Lung (tissue), 17 donors: ENCODE measurements at places on chromosomes 3 and 15. TPM values are rescaled to one million over a fixed set of nuclear protein-coding genes. Genes with fewer than 3 reads are reported as not detected.

COL6A6 gene
- 0.32 TPM for polyA plus RNA-seq

CHP1 gene
- 73.3 TPM for polyA plus RNA-seq

OXSR1 gene
- polyA plus RNA-seq = 21.0 TPM

RBP2 gene
- 1.3 TPM for polyA plus RNA-seq

DNA sequence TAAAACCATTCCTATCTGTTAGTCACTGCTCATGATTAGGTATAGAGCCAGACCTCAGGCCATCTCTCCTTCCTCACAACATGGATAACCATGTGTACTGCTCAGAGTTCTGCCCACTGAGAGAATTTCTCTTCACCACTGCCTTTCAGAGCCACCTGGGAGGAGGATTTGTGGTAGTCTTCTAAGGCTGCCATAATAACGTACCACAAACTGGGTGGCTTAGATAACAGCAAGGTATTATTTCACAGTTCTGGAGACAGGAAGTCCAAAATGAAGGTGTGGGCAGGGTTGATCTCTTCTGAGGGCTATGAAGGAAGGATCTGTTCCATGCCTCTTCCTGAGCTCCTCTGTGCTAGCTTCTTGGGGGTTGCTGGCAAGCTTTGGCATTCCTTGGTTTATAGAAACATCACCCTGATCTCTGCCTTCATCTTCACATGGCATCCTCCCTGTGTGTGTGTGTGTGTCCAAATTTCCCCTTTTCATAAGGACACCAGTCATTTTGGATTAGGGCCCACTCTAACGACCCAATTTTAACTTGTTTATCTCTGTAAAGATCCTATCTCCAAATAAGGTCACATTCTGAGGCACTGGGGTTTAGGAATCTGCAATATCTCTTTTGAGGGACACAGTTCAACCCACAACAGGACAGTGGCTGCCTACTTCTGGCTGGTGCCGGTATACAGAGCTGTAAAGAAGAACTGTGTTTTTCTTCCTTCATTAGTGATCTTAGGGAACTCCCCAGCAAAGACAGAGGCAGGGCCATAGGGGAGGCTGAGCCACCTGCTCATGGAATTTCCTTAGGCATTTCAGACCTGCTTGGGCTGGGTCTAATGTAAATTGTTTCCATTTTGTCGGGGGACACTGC lies 42.1 kb upstream of the NOX5 start:
- H3K36me3 ChIP-seq = no peaks in the 10 kb centered on the region
- no peaks in the 10 kb centered on the region for H3K4me1 ChIP-seq
- H3K4me3 ChIP-seq = no peak overlapping the region
- DNase-seq = no peak
- H3K27me3 ChIP-seq = no peaks in the 10 kb centered on the region

DNA sequence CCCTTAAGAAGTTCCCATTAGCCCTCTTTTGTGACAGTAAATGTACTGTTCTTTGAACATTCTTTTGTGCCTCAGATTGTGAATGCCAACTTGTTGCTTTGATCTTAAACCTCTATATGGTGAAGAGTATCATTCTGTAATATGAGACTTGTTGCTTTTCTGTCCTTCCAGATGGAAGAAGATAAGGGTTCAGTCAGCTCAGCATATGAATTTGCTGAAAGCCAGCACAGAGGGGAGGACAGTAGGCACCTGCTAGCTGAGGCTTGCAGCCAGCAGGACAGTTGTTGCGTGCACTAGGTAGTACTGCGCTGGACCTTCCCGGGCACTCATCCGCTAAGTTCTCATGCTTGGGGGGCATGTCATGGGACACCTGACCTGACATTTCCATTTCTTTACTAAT lies 74.7 kb downstream of the DCUN1D1 start:
- no peak overlapping the region for H3K4me3 ChIP-seq
- H3K27ac ChIP-seq = no peak overlapping the region
- no peak for DNase-seq
- no peaks in the 10 kb centered on the region for H3K4me1 ChIP-seq

GRCh38 chr15:52352086-52352485 lies 56.5 kb upstream of the MYO5C start:
- no peaks in the 10 kb centered on the region for H3K4me1 ChIP-seq
- no peak overlapping the region for H3K27ac ChIP-seq
- no peak overlapping the region for H3K4me3 ChIP-seq
- no peak for DNase-seq
- no peaks in the 10 kb centered on the region for H3K27me3 ChIP-seq

- no peaks in the 10 kb centered on the region for H3K36me3 ChIP-seq
- H3K27ac ChIP-seq = no peak overlapping the region
- DNase-seq = no peak
- H3K4me3 ChIP-seq = no peak overlapping the region
- H3K27me3 ChIP-seq = no peaks in the 10 kb centered on the region
Measured at GRCh38 chr15:59746777-59747176, 57.7 kb upstream of the BNIP2 start.

DNA sequence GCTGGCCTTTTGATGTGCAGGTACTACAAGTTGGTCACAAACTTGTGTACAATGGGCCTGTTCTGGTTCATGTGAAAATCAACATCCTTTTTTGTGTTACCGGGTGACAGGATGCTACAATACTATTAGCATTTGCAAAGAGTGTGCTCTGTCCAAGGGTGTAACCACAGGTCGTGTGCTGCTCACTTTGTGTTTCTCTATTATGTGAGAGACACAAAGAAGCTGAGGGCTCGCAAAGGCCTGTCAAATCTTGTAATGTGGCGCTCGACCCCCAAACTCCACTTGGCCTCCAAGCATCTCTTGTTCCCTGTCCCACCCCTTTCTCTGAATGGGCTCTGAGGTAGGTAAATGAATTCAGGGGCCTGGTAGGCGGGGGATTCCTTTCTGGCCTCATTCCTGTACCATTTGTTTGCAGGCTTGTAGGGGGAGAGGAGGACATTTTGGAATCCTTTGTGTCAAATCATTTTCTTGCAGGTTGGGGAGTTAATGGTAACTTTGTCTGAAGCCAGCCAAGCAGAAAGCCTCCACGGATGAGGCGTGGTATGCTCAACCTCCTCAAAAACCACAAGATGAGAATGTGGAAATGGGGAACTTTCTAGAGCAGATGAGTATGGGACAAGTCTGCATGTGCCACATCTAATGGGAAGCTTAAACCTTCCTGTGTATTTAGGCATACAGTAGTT lies 109.1 kb downstream of the OPA1 start:
- no peak overlapping the region for H3K27ac ChIP-seq
- H3K4me3 ChIP-seq = no peak overlapping the region
- peaks cover 3% of the 10 kb centered on the region for H3K36me3 ChIP-seq
- H3K4me1 ChIP-seq = no peaks in the 10 kb centered on the region

DNA sequence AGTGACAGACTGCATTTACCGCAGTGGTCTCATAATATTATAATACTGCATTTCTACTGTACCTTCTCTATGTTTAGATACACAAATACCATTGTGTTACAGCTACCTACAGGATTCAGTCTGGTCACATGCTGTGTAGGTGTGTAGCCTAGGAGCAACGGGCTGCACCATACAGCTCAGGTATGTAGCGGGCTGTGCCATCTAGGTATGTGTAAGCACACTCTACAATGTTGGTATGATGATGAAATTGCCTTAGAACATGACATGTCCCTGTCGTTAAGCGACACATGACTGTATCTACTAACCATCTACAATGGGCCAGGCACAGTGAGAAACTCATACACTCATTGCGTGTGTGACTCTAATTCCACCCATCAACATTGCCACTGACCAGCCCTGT lies 85.5 kb upstream of the SEC13 start:
- no peaks in the 10 kb centered on the region for H3K36me3 ChIP-seq
- H3K4me1 ChIP-seq = no peaks in the 10 kb centered on the region
- no peaks in the 10 kb centered on the region for H3K27me3 ChIP-seq
- no peak overlapping the region for H3K4me3 ChIP-seq
- DNase-seq = no peak

DNA sequence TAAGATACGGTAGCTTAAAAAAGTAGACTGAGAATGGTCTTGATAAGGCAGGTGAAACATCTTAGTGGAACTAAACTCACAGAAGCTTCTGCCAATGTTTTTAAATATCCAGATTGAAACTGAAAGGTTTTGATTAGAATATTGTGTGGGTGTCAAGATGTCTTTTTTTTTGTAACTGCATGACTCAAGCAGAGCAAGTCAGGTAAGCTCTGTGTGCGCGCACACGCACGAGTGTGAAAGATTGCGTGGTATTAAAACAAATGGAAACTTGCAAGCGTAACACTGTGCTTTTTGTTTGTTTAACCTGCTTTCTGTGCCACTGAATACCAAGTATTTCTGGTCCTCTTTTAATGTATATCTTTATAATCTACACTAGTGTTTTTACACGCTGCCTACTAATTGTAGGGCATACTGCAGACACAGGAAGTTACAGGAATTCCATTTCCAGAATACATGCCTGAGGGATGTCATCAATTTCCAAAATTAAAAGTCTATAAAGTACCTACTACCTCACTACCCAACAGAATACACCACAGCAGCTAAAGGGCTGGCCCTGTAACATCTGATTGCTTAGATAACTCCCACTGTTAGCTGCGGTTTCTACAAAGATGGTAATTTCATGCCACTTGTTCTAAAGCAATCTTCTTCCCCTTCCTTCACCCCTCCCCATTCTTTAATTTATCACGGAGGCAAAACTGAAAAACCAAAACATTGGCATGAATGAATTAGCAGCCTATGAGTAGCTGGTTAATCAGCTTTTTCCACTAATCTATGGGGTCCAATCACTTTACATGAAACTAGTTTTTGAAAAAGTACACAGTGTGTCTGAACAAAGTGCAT lies 472.8 kb downstream of the SHQ1 start:
- H3K36me3 ChIP-seq = peaks cover 8% of the 10 kb centered on the region
- H3K27ac ChIP-seq = no peak overlapping the region
- DNase-seq = no peak
- no peaks in the 10 kb centered on the region for H3K27me3 ChIP-seq
- no peak overlapping the region for H3K4me3 ChIP-seq

- no peak overlapping the region for H3K4me3 ChIP-seq
- peak; percentile 93 for DNase-seq
- peak overlapping the region; percentile 90 for H3K27ac ChIP-seq
- H3K27me3 ChIP-seq = no peaks in the 10 kb centered on the region
Measured at GRCh38 chr3:46864061-46864881, 1.0 kb upstream of the MYL3 start.

- DNase-seq = no peak
- no peak overlapping the region for H3K4me3 ChIP-seq
- H3K36me3 ChIP-seq = no peaks in the 10 kb centered on the region
- no peak overlapping the region for H3K27ac ChIP-seq
- H3K27me3 ChIP-seq = peaks cover 3% of the 10 kb centered on the region
Measured at GRCh38 chr3:172713316-172713715, 2.4 kb upstream of the NCEH1 start.

DNA sequence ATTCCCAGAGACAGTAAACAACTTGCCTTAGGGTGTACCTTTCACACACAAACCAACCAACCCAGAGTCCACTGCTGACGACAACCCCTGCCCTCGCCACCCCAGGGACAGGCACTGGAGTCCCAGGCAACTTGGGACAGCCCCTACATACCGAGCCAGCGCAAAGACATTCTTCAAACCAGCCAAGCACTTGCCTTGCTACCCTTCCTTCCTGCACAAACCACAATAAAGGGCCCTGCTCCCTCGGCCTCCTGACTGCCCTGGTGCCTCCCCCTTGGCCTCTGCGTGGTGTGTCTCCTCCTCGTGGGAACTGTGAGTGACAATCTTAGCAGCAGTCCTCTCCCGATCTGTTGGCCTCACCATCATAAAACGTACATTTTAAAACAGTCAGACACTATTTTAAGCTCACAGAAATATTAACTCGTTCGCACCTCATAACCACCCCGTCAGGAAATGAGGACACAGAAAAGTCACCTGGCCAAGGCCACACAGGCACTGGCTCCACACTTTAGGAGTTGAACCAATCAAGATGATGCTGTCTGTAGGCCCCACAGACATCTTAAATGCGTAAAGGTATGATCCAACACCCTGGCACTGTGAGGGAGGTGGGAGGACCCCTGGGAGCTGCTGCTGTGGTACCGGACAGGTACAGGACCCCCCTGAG lies 113.8 kb downstream of the ADCY5 start:
- H3K27me3 ChIP-seq = no peaks in the 10 kb centered on the region
- H3K4me1 ChIP-seq = peaks cover 5% of the 10 kb centered on the region
- no peaks in the 10 kb centered on the region for H3K36me3 ChIP-seq
- H3K4me3 ChIP-seq = no peak overlapping the region

GRCh38 chr15:98703126-98703685 lies 54.9 kb downstream of the IGF1R start:
- no peaks in the 10 kb centered on the region for H3K27me3 ChIP-seq
- H3K4me3 ChIP-seq = no peak overlapping the region
- H3K4me1 ChIP-seq = peaks cover 30% of the 10 kb centered on the region
- H3K27ac ChIP-seq = peak overlapping the region; percentile 6
- H3K36me3 ChIP-seq = peaks cover 8% of the 10 kb centered on the region

- H3K27ac ChIP-seq = no peak overlapping the region
- peak; percentile 21 for DNase-seq
- peaks cover 13% of the 10 kb centered on the region for H3K36me3 ChIP-seq
Measured at GRCh38 chr3:47424434-47425382, 43.9 kb downstream of the PTPN23 start.

DNA sequence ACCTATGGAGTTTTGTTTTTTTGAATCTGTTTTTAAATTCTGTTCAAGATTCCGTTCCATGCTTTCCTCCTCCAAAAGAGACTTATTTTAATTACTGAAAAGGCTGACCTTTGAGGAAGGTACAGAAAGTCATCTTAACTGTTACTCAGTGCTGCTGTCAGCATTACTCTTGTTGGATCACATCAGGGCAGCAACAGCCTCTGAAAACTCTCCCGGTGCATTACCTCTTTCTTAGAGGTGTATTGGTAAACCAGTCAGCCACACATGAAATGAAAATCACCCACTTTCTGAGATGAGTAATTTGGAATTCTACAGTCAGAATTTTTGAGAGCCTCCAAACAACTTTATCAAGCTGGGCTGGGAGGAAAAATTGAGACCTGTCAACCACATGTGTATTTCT lies 88.5 kb upstream of the LIMD1 start:
- H3K27ac ChIP-seq = no peak overlapping the region
- no peak overlapping the region for H3K4me3 ChIP-seq
- DNase-seq = no peak
- no peaks in the 10 kb centered on the region for H3K27me3 ChIP-seq

DNA sequence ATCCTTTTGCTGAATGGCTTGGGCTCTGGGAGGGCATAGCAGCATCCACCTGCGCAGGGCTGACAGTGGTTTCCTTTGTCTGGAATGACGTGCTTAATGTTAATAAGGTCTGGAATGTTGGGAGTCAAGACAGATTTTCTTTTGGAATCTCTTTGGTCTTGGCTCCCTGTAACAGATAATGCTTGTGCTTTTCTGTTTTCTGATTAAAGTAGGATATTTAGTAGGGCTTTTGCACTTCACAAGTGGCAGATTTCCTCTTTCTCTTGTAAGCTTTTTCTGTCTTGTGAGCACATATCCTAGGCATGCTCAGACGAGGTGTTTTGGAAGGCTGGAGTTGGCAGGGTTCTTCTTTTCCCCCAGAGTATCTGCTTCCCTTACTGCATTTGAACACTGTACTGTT lies 189.6 kb downstream of the GHSR start:
- peaks cover 6% of the 10 kb centered on the region for H3K4me1 ChIP-seq
- DNase-seq = peak; percentile 80
- no peak overlapping the region for H3K4me3 ChIP-seq
- peak overlapping the region; percentile 5 for H3K27ac ChIP-seq
- H3K36me3 ChIP-seq = peaks cover 2% of the 10 kb centered on the region
- H3K27me3 ChIP-seq = no peaks in the 10 kb centered on the region
